T-cell (primary cell): ENCODE measurements at places on chromosomes 5 and 9.

- no peak for DNase-seq
Measured at GRCh38 chr5:115487756-115488155, 56.8 kb downstream of the FEM1C start.

DNA sequence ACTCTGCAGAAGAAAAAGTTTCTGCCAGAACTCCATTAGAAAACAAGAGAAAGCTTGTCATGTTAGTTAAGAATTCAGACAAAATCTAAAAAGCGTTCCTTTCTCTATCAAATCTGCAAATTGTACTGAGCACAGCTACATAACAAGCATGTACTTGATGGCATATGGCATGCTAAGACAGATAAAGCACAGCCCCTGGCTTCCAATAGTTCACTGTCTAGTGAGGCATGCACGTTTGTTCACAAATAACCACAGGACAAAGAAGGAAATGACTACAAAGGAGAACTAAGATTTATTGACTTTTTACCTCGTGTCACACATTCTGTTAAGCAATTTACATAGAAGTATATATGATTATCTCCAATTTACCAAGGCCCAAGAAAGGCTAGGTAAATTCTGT is 518.2 kb upstream of the TLE4 start:
- DNase-seq = no peak

GRCh38 chr9:22645893-22646292 is 199.3 kb downstream of the DMRTA1 start:
- no peak for DNase-seq

DNA sequence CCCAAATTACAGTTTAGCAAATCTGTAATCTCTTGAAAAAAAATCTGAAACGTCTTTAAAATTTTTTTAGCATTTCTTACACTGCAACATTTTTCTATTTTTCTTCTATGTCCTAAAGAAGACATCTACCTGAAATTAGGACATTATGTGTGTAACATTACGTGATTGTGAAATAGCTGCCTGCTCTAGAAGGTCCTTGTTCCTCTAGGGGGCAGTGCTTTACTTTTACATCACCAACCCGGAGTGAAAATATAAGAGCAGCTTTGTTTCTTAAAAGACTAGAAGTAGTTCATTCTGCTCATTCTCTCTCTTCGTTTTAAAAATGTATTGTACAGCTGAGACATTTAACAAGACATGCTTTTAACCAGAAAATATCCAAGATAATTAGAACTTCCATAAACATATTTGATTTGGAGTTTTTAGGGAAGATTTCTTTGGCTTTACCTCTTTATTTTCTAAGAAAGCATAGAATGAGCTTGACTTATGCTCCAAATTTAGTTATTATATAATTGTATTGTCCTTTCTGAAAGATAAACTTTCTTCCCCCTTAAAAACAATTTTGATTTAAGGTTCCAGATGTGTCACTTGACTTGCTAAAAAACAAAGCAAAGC is 48.1 kb upstream of the RIOK2 start:
- DNase-seq = no peak

DNA sequence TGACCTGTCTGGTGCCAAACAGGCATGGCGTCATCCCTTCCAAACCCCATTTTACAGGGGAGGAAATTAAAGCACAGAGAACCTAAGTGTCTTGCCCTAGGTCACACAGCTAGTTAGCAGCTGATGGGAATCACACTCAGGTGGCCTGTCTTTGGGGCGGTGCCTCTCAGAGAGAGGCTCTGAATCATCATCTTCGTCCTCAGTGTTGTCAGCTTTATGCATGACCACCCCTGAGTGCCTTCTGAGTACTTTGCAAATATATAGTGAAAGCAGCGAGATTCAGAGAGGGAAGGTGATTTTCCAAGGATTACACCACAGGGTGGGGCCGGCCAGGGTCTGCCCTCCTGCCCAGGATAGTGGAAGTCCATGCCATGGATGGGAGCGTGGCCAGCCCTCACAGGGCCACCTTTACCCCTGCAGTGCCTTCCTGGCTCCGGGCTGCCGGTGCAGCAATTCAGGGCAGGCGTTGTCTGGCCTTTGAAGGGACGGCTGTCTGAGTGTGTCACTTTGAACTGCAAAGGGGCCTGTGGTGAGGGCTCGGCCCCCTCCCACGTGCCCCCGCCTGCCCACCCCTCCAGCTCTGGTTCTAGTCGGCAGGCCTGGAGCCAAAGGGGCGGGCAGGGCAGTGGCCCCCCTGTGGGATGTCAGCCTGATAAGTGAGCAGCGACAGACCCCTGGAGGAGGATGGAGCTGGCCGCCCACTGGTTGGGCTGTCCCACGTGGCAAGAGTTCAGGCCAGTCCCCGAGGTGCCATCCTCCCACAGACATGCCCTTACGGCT is 16.9 kb downstream of the LMX1B start:
- no peak for DNase-seq

GRCh38 chr5:134446938-134447337 is 35.3 kb upstream of the CDKN2AIPNL start:
- DNase-seq = no peak

DNA sequence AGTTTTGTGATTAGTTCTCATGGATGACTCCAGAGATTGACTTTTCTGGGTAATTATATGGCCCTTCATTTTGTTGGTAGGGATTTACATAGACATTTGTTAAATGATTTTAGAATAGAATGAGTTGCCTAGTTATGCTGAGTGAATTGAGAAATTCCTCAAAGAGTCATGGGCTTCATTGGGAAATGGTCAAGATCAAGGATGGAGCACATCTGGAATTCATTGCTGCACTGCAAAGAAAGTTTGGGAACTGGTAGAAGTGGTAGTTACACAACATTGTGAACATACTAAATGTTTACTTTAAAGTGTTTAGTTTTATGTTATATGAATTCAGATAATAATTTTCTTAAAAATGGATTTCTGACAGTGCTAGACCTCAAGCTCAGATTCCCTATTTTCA is 46.5 kb downstream of the PIP5K1B start:
- DNase-seq = no peak

- DNase-seq = no peak
Measured at GRCh38 chr9:29637471-29638237, 2064.4 kb upstream of the C9orf72 start.

- no peak for DNase-seq
Measured at GRCh38 chr5:67363180-67363709, 166.6 kb upstream of the CD180 start.

DNA sequence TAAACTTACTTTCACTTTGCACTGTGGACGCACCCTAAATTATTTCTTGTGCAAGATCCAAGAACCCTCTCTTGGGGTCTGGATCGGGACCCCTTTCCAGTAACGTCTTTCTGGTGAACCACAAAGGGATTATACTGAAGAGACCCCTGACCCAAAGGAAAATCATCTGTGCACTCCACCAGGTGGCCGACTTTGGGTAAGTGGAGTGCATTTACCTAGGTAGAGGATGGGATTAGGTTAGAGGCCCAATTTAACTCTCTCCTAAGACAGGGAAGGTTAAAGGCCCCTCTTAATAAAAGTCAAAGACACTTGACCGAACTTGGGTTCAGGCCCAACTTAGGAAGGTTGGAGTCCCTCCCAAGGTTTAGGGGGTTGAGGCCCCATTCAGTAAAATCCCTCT is 8.2 kb upstream of the PAIP1 start:
- no peak for DNase-seq

- DNase-seq = no peak
Measured at GRCh38 chr5:125440905-125441304, 694.5 kb upstream of the ZNF608 start.

DNA sequence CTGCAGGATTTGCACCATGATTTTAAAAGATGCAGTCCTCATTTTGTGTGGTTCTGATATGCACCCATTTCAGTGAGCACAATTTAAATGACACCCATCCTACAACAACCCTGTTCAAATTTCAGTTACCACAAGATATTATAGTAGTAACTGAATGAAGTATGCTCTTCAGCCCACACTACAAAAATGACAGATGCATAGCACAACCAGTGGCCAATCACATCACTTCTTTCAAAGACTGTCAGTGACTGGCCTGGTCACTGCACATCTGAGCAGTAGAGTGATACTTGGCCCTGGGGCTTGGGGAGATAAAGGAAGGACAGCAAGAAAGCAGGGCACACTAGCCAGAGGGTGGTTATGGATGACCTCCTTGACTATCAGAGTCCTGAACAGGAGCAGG is 19.8 kb upstream of the IFNK start:
- no peak for DNase-seq

DNA sequence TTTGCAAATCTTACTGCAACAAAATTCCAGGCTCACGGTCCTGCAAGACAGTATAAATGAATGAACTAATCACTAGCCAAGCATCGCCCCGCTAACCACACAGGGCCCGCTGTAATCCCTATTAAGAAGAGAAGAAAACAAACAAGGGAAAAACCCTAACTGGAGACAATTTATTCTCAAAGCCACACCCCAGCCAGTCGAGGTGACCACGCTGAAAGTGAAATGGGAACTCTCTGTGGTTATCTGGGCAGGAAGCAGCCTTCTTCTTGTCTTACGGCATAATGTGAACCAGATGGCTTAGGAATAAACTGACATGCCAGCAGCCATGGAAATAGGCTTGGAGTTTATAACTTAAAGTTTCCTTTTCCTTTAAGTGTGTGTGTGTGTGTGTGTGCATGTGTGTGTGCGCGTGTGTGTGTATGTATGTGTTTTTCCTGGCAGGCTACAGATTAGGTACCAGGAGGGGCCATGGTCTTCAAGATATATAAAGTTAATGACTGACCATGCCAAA is 120.2 kb downstream of the SEMA6A start:
- DNase-seq = no peak

DNA sequence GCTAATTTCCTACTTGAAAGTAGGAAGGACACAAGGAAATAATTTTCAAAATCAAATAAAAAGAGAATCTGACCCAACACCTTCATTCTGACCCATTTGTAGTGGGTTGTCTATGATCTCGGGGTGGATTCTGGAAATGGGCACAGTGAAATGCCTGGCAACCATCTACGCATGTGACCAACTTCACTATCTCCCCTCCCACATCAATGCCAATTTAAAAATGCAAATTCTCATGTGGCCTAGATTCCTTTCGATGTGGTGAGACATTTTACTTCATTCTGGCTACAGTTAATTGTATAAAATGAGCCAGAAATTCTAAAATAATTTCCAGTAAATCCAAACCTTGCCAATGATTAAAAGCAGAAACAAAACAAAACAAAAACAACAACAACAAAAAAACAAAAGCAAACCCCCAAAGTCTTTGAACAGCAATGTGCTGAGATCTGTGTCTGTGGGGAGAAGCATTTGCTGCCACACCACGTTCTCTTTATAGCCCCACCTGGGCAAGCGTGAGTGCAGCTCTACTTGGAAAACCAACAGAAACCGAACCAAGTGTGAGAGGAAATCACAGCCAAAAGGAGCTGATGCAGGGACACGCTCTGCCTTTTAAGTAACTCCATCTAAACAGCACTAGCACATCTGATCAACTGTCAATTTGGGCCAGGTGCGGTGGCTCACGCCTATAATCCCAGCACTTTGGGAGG is 59.0 kb downstream of the USP20 start:
- DNase-seq = no peak
